Activated effector memory CD4-positive, alpha-beta T cell treated with anti-CD3 and anti-CD28 coated beads, Interleukin-2, amount 50 U/mL, for 16 hours (primary cell): ENCODE measurements at places on chromosomes 5 and 9.

GRCh38 chr5:31613651-31614050, 25.3 kb upstream of the PDZD2 start:
- no peak for DNase-seq

GRCh38 chr5:111463311-111463710, 49.0 kb downstream of the STARD4 start:
- no peak for DNase-seq

DNA sequence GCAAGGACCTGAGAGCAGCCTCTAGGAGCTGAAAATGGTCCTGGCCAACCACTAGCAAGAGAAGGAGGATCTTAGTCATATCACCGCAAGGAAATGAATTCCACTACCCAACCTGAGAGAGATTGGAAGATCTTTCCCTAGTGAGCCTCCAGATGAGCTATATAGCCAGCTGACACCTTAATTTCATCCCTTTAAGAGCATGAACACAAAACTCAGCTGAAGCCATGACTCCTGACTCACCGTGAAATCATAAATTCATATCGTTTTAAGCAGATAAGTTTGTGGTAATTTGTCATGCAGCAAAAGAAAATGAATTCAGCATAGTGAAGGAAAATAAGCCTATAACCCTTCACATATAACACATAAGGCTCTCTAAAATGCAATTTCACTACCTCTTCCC, 23.5 kb downstream of the MAPKAP1 start:
- DNase-seq: no peak

- no peak for DNase-seq
These were observed 174.8 kb upstream of the TNC start for GRCh38 chr9:115292584-115293279.

DNA sequence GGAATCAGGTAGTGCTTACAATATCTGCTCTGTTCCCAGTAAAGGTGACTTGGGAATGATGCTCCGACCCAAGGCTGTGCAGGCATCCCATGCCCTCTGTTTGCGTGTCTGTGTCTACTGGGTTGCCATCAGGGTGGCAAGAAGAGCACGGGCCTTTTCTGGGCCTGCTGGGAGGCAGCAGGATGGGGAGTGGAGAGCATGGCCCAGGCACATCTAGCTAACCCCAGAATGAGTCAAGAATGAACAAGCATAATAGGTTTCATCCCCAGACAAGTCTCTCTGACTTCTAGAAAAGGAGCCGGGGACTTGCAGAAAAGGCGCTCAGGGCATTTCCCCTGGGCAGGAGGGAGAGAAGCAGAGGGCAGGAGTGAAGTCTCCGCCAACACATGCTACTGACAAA, 260.4 kb downstream of the IRX1 start:
- DNase-seq: no peak

GRCh38 chr5:99379187-99379586, 450.4 kb upstream of the CHD1 start:
- no peak for DNase-seq

DNA sequence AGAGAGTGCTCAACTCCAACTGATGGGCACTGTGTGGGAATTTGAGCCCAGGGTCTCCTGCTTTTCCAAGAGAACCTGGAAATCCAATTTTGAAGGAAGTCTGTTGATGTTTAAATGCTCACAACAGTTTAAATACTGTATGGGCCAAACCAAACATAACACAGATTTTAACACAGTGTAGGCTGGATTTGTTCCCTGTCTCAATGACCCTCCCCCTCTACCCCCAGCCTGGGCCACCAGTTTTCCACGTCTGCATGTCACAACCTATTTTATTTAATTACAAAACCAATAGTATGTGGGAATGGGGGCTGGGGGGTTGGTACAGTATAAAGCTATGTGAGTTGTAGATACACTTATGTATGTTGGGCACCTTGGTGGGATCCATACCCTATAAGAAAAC, 11.7 kb downstream of the PALM2AKAP2 start:
- no peak for DNase-seq

DNA sequence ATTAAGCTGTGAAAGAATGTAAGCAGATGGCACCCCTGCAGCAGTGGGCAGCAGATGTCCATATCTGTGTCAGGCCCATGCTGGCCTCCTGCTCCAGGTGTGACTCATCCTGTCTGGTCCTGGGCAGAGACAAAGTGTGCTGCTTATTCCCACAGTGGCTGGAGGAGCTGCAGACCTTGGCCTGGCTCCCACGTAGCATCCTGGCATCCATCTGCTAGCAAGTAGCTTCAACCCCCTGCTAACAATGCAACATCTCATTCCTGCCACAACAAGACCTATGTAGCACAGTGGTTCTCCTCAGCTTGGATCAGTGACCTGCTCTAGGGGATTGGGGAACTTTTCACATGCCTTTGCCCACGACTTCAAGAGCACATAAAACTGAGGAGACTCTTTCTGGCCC, 126.4 kb upstream of the SLC12A2 start:
- DNase-seq: no peak

- no peak for DNase-seq
These were observed 26.7 kb downstream of the SRFBP1 start for GRCh38 chr5:121988488-121988887.

DNA sequence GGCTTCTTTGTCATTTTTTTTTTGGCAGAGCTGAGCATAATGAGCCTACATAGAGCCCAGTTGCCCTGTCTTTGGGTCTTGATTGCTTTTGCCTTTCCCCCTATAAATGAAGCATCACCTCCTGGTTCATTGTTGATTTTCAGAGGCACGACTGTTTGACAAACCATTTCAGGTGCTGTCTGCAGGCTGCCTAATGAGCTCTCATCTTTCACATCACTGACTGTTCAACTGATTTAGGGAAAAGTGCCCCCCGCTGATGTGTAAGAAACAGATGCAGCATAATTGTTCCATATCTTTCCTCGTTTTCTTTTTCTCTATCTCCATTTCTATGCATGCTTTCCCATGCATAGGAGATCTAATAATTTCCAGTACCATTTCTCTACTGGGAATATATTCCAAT, 338.6 kb downstream of the TMEM38B start:
- DNase-seq: no peak

DNA sequence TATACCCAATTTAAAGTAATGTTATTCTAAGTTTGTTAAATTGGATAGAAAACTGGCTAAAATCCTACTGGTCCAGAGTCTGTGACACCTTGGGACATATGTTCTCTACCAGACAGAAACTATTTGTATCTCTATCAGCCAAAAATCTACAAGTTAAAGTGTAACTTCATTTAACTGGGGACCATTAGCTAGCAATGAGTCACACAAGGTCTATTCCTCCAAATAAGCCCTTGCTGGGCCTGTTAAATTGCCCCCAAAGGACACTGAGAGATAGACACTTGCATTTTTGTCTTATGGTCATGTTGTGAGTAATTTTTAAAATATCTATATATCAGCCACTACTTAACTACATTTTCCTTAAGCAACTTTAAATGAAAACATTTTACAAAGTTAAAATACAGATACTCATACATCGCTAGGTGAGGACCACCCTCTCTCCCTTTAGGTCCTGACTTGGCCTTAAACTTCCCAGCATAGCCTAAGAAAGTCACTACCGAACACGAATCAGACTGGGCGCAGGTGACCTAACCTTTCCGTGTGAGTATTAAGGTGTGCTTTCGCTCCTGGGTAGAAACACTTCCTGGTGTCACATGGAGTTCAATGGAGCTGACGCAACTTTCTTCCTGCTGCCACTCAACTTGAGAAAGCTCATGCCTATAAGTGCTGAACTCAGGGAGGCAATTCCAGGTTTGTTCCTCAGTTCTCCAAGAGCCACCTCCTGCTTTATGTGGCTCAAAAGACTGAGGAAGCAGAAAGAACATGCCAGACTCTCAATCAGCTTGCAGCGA, 249.1 kb downstream of the DIRAS2 start:
- no peak for DNase-seq

DNA sequence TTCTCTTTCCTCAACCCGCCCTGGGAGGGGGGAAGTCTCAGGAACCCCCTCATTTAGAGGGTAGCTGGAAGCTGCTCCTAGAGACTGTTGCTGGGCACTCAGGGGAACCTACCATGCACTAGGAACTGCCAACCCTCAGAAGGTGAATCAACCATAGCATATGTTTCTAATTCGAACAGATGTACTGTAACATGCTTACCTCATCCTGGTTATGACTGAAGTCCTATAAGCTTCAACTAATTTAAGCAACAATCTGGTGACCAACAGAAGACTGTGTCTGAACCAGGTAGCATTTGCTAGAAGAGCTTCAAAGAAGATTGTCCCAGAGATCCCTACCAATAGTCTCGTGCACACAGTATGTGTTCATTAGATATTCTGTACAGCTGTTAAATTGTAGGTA, 5.7 kb upstream of the PRDM6 start:
- no peak for DNase-seq

GRCh38 chr5:32585446-32586275, at the start of gene SUB1:
TSS of gene SUB1 (plus strand) at chr5:32585557. CDS start at chr5:32588513, 2,956 bp downstream.
- peak; percentile 98 for DNase-seq

DNA sequence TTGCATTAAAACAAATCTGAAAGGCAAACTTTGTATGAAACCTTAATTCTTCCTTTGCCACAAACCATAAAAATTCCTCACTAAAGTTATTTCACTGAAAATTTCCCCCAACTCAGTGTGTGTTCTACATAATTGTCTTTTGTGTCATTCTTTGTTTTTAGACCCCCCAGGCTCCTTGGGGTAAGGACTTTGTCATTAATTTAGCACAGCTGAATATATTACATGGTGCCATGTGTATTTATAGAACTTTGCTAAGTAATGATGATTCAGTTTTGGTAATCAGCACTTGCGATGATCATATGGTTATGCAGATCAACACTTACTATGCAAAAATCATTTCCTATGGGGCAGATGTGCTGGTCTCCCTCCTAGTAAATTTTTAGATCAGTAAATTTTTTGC, 712.1 kb upstream of the MEF2C start:
- no peak for DNase-seq
